Kidney capillary endothelial cell (primary cell): ENCODE measurements at places on chromosomes 4 and X.
A peak's percentile ranks its signal among the peaks of the same experiment; 100 is the strongest.

- no peak for DNase-seq
These were observed 186.7 kb downstream of the ENOX2 start for GRCh38 chrX:130716346-130716745.

GRCh38 chr4:6258026-6258360 lies 11.7 kb upstream of the WFS1 start:
- no peak for DNase-seq

DNA sequence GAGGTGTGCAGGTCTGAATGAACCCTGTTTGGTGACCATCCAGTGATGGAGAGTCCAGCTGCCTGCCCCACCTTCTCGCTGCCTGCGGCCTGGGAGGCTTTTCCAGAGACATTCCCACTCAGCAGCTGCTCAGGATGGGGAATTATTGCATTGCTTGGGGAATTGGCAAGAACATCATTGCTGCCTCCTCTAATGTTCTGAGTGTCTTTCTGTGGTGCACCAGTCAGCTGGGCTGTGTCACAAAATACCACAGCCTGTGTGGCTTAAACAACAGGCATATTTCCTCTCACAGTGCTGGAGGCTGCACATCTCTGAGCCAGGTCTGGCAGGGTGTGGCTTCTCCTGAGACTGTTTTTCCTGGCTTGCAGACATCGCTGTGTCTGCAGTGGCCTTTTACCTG lies 86.8 kb upstream of the AFAP1 start:
- DNase-seq = no peak

- DNase-seq = no peak
These were observed 9.2 kb upstream of the GABRA4 start for GRCh38 chr4:47002580-47002979.

DNA sequence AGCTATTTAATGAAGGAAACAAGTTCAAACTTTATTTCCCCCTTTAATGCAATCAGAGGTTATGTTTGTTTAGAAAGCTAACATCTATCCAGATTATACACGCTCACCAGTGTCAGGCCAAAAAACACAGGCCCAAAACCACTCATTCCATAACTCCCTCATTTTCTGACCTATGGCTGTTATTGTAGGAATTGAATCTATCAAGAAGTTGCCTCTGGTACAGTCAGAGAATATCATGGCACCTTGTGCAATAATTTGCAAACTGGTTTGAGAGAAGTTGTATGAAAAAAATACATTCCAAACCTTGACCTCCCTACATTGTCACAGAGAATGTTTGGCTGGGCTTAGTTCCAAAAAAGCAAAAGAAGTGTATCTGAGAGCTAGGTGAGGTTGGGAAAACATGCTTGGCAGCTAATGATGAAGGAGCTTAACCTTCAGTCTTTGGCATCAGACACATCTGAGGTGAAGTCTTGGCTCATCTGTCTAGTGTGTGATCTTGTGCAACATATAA lies 591.0 kb downstream of the ANKRD50 start:
- DNase-seq = no peak

DNA sequence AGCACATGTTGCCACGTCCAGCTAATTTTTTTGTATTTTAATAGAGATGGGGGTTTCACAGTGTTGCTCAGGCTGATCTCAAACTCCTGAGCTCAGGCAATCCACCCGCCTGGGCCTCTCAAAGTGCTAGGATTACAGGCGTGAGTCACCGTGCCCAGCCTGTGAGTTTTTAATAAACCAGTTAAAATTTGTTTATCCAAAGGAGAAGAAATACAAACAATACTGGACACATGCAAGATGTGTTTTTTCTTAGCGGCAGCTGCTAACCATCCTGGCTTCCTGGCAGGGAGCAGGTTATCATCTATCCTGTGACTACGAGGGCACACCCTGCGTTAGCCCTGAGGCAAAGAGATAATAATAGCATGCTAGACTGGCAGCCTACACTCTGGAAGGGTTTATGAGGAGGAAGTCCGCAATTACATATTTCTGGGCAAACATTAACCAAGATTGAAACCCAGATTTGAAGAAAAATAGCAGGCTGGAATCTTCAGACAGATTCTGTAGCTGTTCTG lies 191.4 kb downstream of the SPRY1 start:
- no peak for DNase-seq

DNA sequence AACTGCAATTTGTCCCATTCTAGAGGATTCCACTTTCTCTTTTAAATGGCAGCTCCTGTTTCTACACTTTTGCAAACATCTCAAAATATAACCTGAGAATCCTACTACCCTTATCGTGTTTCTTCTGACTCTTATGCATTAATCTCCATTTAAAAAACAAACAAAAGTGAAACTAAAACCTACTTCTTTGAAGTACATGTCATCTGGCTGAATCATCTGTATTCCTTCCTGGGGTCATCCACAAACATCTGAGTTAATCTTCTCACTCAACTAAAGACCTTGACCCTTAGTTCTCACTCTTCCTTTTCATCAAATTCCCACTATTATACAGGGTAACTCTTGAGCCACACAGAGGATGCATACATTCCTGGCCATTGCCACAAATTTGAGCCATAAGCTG lies 584.8 kb downstream of the PPARGC1A start:
- no peak for DNase-seq

- no peak for DNase-seq
These were observed 57.1 kb upstream of the ADGRG2 start for GRCh38 chrX:19179389-19179788.

GRCh38 chr4:125388613-125389012 lies 73.9 kb downstream of the FAT4 start:
- DNase-seq = peak; percentile 46

- no peak for DNase-seq
These were observed 84.8 kb downstream of the CLDN34 start for GRCh38 chrX:10051866-10052480.

- DNase-seq = no peak
These were observed 391.0 kb downstream of the RAB28 start for GRCh38 chr4:13093170-13093569.

DNA sequence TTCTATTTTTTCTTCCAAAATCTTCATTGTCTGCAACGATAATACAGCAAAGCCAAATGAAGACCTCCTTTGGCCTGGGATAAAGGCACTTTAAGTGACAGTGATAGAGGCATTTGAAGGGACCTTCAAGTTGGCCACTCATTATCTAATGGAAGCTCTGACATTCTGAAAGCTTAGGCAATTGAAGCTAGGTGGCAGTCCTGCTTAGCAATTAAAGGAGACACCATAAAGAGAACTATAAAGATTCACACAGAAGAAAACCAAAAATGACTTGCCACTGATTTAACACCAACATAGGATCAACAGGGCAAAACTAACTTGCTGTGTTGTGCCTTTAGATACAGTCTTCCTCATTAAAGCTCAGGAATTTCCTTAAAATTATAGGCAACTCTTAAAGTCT lies 103.3 kb upstream of the TSPAN7 start:
- no peak for DNase-seq

GRCh38 chr4:95949136-95949765 lies 109.4 kb downstream of the PDHA2 start:
- no peak for DNase-seq

GRCh38 chr4:137394018-137394417 lies 138.3 kb downstream of the PCDH18 start:
- DNase-seq = no peak

GRCh38 chr4:25888781-25889180 lies 25.2 kb upstream of the SMIM20 start:
- DNase-seq = no peak

DNA sequence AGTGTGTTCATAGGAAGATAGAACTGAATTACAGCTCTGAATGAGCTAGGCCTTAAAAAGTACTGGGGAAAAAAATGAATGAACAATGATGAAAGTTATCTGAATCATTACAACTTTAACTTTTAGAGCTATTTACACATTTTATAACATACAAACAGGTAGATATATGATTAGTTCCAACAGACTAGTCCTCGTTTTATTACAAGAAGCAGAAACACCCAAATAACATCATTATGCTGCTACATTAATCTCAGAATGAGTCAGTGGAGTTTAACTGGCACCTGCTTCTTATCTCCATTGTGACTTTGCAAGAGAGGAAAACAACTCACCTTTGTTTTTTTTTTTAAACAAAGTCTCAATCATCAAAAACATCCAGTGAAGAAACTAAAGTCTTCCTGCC lies 15.2 kb downstream of the ATP8A1 start:
- no peak for DNase-seq

GRCh38 chrX:68307769-68308168 lies 125.5 kb downstream of the OPHN1 start:
- DNase-seq = no peak

- no peak for DNase-seq
These were observed 90.0 kb downstream of the IGSF1 start for GRCh38 chrX:131199091-131199490.

GRCh38 chrX:75623535-75623934 lies 100.7 kb upstream of the ZDHHC15 start:
- no peak for DNase-seq

- peak; percentile 79 for DNase-seq
These were observed 19.1 kb downstream of the SH3BP2 start for GRCh38 chr4:2811830-2812611.

- no peak for DNase-seq
These were observed 20.4 kb downstream of the FLNA start for GRCh38 chrX:154354013-154354412.

DNA sequence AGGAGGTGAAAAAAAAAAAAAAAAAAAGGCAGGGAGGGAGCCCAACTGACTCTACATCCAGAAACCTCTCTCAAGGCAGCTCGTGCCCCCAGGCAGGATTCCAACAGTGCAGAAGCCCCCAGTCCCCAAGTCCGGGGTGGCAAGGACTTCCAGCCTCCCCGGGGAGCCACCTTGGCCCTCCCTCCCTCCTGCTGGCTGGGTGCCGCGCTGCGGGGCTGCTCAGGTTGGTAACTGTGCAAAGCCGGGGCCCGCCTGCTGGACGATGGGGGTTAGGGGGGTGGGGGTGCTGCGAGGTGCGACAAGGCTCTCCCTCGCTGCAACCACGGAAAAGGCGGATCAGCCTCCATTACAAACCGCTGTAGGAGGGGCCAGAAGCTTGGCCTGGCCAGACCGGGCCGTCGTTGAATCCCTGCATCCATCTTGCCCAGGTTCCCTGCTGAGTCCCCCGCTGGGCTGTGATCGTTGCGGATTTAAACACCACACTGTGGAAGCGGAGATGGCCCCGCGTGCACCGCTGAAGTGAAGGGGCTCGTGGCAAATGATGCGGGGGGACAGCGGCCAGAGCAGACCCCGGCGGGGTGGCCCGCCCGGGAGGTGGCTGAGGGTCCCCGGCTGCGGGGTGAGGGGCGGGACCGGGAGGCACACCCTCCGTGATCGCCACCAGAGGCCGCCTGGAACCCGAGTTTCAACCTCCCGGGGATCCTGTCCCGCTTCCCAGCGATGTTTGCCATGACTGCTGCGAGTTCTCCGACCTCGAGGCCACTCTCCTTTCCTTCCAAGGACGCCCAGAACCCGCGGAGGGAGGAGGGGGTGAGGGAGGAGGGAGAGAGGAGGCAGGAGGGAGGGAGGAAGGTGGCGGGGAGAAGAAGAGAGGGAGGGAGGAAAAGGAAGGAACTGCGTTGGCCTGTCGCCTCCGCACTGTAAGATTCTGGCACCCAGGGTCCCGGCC lies 58.0 kb upstream of the DDX3X start:
- DNase-seq = peak; percentile 35

DNA sequence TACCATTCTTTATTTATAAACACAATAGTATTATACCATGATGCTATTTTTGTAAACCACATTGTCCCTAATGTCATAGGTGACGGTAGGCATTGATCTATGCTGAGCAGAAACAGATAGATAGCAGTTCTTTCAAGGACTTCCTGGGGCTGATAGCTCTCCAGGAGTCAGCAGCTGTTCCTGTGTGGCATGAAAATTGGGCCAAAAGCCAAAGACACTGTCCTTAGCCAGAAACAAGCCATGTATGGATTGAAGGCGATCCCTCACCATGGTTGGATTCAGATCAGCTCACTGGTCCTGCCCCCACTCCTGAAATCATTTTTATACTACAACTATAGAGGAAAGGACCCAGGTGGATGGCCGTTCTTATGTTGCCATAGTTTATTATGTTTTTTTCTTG lies 53.6 kb downstream of the DDX60 start:
- DNase-seq = no peak

DNA sequence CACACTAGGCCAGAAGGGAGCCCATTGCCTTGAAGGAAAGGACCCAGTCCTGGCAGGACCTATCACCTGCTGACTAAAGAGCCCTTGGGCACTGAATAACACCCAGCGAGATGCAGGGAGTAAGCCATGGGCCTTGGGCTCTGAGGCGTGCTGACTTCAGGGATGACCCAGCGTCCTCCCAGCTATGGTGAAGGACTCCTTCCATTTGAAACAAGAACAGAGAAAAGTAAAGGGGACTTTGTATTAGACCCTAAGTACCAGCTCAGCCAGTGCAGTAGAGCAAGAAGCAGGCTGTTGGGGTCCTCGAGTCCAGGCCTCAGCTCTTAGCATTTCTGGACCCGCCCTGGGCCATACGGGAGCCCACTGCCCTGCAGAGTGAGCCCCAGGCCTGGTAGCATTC lies 5.1 kb downstream of the ETDA start:
- DNase-seq = no peak

GRCh38 chr4:40227284-40227683 lies 30.5 kb downstream of the RHOH start:
- DNase-seq = no peak

DNA sequence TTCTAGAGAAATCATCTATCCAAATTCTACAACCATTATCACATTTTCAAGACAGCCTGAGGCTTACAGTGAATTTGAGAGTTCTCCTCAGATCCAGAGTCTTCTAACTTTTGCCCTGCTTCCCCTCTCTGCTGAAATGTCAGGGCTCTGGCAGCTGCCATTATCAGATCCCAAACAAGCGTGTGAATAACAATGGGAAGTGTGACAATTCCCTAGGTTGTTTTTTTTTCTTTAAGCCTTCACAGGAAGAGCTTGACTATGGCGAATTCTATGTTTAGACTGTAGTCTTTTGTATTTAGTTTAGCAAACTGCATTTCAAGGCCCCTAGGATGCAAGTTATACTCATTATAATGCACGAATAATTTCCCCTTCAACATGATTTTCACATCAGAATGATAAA lies 61.3 kb upstream of the KDR start:
- peak; percentile 60 for DNase-seq

- no peak for DNase-seq
These were observed 128.1 kb downstream of the LAS1L start for GRCh38 chrX:65406532-65406931.

GRCh38 chr4:53780736-53781400 lies 189.6 kb upstream of the LNX1 start:
- DNase-seq = no peak
